Ecto neural progenitor cell (in vitro differentiated cells): ENCODE measurements at places on chromosomes 4 and X.

- DNase-seq = no peak
Observed at GRCh38 chr4:13840502-13841190, 213.1 kb upstream of the BOD1L1 start.

DNA sequence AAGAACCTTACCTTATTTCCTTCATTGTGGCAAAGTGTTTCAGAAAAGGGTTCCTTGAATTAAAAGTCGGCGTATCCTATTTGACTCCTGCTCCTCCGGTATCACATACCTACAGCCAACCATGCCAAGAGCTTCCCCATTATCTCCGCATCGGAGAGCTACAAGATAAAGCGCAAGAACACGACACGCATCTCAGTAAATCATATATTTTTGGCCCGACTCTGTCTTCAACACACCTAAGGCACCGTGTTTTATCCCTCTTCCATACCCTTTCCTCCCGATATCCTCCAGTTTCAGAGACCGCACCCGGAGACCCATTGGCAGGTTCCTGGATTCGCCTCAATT is 497 bp upstream of the THAP9 start:
- no peak for DNase-seq

DNA sequence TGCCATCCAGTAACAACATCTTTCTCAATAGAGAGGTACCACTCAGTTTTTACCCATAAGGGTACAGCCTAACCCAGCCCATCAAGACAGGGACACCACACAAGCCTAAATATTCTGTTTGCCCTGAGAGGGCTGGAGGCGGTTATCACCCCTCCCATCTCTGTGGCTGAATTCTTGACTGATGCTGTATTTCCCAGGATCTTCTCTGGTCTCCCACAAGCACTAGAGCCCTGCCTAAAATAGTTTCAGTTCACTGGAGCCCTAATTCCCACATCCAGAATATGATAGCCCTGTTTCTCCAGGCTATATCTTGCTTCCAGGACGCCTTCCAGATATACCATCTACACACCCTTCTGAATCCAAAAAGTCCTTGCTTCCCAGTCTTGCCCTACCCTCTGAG is 91.6 kb upstream of the NMU start:
- DNase-seq = no peak

GRCh38 chrX:114712466-114712865 is 128.6 kb downstream of the HTR2C start:
- DNase-seq = no peak

- DNase-seq = no peak
Observed at GRCh38 chr4:145195167-145195952, 15.0 kb upstream of the OTUD4 start.

DNA sequence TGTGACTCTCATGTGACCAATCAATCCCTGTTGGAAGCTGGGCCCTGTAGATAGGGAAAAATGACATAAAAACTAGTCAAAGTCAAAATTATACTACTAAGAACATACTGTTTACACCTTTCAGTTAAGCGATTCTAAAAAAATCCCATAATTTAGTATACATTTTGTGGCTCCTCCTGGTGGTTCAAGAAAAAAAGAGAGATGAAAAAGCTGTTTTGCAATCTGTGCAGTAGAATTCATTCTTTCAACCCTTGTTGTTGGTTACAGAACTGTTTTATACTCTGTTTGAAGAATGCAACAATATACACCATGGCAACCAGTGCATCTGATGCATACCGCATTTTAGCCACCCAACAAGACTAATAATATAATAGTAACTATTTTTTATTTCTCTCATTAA is 66.8 kb upstream of the ANK2 start:
- DNase-seq = no peak

- no peak for DNase-seq
Observed at GRCh38 chrX:66030505-66031317, 9.2 kb downstream of the VSIG4 start.

- DNase-seq = peak; percentile 85
Observed at GRCh38 chrX:49186125-49187027, at the start of gene PRICKLE3. PRICKLE3 (minus strand) TSS chrX:49186373; CDS start chrX:49186297, 76 bp downstream.

GRCh38 chr4:77219266-77219665 is 62.3 kb downstream of the CCNG2 start:
- DNase-seq = no peak

DNA sequence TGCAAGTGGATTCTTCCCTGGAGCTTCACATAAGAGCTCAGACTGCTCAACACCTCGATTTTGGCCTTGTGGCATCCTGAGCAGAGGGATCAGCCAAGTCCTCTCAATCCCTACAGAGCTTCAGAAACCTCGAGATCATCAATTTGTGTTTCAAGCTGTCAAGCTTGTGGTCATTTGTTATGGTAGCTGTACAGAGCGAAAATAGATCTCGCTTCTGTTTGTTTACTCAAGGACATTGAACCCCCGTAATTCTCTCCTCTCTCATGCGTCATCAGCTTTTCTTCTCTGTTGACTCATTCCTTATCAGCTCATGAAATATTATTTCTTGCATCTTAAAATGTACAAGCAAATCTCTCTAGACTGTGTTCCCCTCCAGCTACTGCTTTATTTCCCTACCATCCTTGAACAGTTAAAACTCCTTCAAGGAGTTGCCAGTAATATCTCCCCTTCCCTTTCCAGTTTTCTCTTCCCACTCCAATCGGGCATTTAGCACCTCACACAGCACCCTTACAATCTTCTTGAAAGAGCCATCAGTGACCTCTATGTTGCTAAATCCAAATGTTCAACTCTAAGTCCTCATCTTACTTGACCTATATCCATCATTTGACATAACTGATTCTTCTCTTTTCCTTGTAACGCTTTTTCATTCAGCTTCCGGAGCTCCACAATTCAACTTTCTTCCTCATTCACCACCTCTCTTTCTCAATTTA is 106.2 kb upstream of the FAT1 start:
- no peak for DNase-seq

DNA sequence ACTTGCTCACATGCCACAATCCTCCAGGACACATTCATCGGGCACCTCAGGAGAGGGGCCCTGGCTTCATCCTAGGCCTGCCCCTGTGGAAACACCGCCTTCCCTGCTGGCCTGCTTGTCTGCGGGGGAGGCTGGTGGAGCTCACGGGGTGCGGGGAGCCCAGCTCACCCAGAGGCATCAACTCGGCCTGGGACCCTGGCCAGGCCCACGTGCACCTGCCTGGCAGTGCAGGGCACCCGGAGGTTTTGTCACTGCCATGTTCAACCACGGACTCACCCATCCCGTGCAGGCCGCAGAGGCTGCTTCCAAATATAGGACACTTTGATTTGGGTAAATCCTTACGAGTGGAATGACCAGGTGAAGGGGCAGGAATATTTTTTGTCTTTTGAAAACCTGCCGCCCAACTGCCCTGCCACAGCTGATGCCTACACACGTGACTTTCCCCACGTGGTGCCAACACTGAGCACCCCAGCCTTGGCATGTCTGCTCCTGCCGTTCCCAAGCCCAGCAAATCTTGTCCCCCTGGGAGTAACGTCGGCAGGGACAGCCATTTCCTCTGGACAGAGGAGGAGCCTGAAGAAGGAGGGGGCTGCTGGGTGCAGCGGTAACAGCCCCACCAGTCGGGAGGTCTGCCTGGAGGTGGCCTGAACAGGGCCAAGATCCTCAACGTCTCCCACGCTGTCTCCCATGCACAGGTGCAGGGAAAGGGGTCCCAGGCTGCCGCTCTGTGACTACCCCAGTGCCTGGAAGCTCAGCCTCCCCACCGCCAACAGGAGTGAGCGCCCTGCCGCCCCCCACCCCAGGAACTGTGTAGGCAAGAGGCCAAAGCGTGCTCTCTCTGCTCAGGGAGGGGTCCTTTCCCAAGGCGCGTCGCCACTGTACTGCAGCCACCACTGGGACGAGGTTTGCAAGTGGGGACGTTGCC is 8.5 kb downstream of the MXD4 start:
- DNase-seq = no peak

DNA sequence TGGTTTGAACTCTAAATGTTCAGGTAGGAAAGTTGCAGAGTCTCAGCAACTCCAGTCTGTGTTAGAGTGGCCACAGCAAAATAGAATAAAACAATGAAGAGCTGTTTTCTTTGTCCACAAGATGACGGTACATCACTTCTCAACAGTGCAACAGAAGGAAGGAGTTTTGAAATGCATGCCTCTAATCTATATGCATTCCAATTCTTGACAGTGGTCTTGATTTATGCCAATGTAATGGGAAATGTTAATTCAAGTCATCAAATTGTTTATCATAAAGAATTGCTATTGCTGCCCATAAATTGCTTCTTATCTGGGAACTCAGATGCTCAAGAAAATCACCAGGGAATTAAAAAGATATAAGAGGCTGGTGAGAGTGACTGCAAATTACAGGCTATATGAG is 195.5 kb upstream of the PRPS2 start:
- no peak for DNase-seq

DNA sequence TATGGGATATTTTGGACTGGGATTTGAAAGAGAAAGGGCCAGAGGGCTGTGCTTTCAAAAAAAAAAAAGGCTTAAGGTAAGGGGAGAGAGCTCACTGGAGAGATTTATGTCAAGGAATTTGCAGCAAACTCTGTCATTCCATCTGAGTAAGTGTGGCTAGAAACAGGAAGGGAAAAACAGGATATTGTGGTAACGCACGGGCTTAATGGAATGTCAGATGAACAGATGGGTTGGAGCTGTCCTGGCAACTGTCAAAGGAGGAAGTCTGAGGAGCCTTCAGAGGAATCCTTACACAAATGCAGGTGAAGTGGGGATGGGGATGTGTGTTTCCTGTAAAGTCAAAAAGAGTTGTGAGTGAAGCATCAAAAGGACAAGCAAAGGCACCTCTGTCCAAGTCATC is 15.1 kb upstream of the NKX3-2 start:
- no peak for DNase-seq

- no peak for DNase-seq
Observed at GRCh38 chrX:41300758-41301437, 33.1 kb upstream of the DDX3X start.

GRCh38 chrX:133402042-133402453 is 13.2 kb downstream of the GPC4 start:
- DNase-seq = no peak

- DNase-seq = no peak
Observed at GRCh38 chr4:150217192-150217591, 138.9 kb downstream of the DCLK2 start.

- DNase-seq = no peak
Observed at GRCh38 chr4:40214038-40214437, 17.2 kb downstream of the RHOH start.

DNA sequence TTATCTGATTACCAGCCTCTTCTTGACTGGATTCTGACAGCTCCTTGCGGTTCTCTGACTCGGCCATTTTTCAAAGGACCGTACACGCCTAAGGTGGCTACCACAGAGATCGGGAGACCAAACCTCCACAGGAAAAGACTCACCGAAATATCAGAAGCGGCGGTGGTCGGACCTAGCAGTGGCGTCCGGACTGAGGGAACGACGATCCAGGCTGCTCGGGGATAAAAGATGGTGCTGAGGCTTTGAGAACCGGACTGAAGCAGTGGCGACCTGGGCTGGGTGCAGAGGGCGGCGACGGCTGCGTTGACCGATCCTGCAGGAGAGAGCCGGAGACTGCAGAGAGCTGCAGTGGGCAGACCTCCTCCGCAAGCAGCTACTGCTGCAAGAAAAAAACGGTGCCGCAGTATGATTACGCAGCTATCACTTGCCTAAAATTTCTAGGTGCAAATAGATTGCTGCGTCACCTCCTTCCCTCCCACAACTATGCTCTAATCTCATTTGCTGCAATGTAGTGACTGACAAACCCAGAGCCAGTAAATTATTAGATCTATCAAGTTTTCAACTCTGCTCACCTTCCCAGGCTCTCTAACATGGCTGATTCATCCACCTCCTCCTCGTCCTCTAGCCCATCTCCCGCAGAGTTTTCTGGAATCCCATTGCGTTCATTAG is at the start of gene NAP1L2:
TSS of gene NAP1L2 (minus strand) at position 426 of the 669 bp plus-strand sequence. CDS start at position 67, 359 bp downstream.
- DNase-seq = peak; percentile 67

DNA sequence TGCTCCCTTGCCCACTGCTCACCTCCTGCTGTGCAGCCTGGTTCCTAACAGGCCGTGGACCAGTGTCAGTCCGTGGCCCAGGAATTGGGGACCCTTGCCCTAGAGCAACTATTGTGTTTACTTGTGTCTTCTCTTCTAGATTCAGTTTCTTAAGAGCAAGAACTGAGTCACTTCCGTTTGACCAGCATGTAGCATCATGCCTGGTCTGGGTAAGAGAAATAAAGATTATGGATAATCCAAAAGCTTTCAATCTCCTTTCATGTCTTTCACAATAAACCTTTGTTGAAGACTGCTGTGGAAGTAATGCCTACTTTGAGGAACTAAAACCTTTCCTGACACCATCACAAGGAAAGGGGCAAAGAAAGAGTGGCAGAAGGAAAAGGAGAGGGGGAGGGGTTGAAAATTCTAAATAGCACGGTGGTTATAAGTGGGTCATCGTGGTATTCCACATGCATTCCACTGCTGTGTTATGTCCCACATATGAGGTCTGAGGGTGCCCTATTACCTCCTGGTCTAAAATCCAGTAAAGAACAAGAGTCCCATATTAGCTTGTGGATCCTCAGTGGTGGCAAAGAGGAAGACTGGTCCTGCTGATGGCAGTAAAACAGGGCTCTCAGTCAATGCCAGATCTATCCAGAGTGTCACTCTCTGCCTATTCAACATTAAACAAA is 133.4 kb downstream of the RASL11B start:
- DNase-seq = no peak
